GM23248 (cell line): ENCODE measurements at places on chromosomes 5 and 9.
A peak's percentile ranks its signal among the peaks of the same experiment; 100 is the strongest.

DNA sequence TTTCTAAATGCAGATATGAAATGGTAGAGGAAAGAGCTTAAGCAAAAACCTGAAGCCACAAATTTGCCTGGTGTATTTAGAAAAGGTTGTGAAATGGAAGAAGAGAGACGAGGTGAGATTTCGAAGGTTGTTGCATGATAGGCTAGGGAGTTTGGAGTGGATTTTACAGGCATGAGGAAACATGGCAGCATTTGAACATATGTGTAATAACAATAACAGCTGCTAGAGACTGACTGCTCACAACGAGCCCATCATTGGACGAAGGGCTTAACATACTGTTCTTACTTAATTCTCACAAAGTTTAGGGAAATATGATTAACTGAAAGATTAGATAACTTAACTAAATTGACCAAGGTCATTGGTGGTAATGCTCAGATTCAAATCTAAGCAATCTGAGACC lies 108.1 kb downstream of the JAKMIP2 start:
- no peak for DNase-seq

GRCh38 chr9:72980600-72981265 lies 27.9 kb upstream of the ALDH1A1 start:
- no peak for DNase-seq

GRCh38 chr9:99055384-99055783 lies 49.5 kb upstream of the TGFBR1 start:
- peak; percentile 45 for DNase-seq

- no peak for DNase-seq
Measured at GRCh38 chr9:37694355-37694754, 43.6 kb downstream of the FRMPD1 start.

GRCh38 chr5:133367071-133367786 lies 245.1 kb downstream of the FSTL4 start:
- DNase-seq: no peak
